AG10803 (cell line): ENCODE measurements at places on chromosomes 2 and 18.

GRCh38 chr2:103002954-103003353, 241.1 kb downstream of the TMEM182 start:
- DNase-seq = no peak

GRCh38 chr18:61829108-61829507, 63.7 kb downstream of the RNF152 start:
- no peak for DNase-seq

GRCh38 chr2:229642371-229642770, 72.0 kb downstream of the DNER start:
- no peak for DNase-seq

DNA sequence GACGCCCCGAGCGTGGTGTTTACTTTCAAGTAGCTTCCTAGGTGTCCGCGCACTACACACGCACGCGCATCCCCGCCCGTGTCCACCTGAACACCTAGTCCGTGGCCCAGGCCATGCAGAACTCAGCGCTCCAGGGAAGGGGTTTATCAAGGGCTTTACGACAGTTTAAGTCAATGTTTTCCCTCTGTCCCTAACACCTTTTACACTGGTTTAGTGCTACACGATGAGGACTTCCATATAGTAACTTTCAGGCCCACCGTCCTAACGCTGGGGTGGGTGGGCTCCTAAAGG, 1.4 kb upstream of the BCL2 start:
- DNase-seq = no peak

GRCh38 chr2:24721470-24721869, 71.7 kb downstream of the PTRHD1 start:
- DNase-seq = peak; percentile 86

DNA sequence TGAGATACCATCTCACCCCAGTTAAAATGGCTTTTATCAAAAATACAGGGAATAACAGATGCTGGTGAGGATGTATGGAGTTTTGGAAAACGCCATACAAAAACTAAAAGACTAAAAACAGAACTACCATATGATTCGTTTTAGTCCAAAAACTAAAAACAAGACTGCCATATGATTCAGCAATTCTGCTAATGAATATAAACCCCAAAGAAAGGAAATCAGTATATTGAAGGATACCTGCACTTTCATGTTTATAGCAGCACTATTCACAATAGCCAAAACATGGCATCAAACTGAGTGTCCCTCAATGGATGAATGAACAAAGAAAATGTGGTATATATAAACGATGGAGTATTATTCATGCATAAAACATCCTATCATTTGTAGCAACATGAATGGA, 224.4 kb upstream of the MC4R start:
- no peak for DNase-seq

GRCh38 chr2:226607379-226607778, 192.2 kb downstream of the IRS1 start:
- DNase-seq = peak; percentile 53

GRCh38 chr18:32389858-32390257, 80.8 kb downstream of the GAREM1 start:
- no peak for DNase-seq

- no peak for DNase-seq
Observed at GRCh38 chr2:5685225-5685624, 7.0 kb upstream of the SOX11 start.

- DNase-seq = no peak
Observed at GRCh38 chr2:172865422-172865821, 129.8 kb downstream of the RAPGEF4 start.

GRCh38 chr2:33373986-33374385, 102.5 kb upstream of the RASGRP3 start:
- peak; percentile 96 for DNase-seq

DNA sequence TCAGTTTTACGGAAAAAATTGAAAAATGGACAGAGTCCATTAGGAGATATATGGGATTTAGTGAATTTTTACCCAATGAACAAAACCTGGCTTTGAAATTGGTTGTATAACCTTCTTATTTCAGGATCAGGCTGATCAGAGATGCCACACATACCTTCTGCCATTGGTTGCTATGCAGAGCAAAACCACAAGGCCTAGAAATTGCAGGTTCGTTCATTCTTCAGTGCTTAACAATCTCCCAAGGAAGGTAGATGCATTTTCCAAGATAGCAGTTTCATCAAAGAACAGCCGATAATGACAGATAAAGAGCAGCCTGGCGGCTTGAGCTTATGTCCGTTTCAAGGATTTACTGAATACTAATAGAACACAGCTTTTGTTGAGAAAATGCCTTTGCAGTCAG, 868.8 kb downstream of the EPHA4 start:
- peak; percentile 14 for DNase-seq

DNA sequence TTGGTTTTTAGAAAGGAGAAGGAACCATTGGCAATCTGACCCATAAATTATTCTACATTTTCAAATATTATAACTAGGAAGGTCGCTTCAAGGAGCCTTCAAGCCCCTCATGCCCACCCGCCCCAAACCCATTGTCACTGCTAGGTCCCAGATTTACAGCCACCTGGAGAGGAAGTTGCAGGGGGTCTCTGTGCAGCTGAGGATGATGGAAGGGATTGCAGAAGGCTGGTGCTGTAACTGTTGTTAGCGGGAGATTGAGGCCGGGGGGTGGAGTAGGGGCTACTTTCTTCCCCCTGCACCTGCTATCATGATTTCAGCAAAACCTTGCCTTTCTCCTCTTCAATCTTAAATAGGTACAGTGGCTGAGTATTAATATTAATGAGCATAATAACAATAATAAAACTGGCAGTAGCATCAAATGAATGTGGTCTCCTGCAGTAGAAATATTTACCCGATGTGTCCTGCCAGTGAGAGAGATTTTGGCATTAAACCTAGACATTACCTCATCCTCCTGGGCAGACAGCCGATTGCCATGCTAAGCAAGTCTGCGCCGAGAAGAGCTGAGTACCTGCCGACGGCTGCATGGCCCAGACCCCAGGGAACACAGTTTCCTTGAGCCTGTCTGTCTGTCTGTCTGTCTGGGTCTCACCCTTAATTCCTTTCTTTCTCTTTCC, 225.4 kb downstream of the FAM210A start:
- DNase-seq = peak; percentile 89

DNA sequence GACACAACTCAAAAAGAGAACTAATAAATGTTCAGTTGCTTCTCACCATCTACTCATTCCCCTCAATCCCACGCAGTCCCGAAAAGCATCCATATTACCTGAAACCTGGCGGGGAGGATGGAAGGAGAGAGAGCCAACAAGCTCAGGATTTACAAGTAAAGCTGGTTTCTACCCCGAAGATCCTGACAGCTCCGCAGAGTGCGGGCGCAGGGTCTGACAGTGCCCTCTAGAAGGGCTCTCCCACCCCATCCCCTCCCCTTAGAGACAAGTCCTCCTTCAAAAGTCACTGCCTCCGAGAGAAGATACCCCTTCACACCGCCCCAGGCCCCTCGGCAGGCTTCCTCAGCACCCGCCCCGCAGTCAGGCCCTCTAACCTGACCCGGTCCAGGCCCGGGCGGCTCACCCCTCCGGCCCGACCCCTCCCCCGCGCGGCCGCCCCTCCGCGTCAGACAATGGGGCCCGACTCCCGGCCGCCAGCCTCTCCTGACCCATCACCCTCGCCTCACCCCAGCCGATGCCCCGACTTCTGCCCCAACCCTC, 550 bp downstream of the RAB1A start:
- DNase-seq = peak; percentile 16

DNA sequence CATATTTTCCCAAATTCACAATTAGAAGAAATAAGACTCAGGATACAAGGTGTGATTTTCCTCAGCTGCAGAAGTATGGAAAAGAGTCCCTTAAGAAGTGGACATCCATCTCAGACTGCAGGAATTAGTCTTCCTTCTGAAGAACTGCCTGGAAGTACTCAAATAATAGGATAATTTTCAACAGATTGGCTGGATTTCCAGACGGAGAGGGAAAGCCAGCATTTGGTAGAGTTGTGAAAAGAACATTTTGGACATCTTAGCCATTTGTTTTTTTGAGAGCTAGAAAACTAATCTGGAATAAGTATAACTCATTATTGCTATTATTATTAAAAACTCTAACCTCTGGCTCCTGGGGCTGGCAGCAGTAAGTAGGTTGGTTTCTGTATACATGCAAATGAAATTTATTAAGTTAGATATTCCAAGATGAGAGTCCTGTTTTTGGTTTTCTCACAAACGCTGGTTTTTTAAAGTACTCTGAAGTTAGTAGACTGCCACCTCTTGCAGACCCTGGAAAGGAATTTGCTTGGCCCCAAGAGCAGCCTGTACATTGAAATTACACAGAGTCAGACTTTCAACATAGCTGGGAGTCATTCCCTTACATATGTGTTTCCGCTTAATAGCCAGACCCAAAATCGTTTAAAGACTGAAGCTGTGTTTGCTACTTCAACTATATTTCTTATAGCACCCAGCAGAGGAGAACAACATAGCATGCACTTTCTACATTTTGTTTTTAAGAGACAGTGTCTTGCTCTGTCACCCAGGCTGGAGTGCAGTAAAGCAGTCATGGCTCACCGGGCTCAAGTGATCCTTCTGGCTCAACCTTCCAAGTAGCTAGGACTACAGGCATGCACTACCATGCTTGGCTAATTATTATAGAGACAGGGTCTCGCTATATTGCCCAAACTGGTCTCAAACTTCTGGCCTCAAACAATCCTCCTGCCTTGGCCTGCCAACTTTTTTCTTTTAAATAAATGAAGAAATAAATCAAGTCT, 142.4 kb downstream of the THADA start:
- no peak for DNase-seq

DNA sequence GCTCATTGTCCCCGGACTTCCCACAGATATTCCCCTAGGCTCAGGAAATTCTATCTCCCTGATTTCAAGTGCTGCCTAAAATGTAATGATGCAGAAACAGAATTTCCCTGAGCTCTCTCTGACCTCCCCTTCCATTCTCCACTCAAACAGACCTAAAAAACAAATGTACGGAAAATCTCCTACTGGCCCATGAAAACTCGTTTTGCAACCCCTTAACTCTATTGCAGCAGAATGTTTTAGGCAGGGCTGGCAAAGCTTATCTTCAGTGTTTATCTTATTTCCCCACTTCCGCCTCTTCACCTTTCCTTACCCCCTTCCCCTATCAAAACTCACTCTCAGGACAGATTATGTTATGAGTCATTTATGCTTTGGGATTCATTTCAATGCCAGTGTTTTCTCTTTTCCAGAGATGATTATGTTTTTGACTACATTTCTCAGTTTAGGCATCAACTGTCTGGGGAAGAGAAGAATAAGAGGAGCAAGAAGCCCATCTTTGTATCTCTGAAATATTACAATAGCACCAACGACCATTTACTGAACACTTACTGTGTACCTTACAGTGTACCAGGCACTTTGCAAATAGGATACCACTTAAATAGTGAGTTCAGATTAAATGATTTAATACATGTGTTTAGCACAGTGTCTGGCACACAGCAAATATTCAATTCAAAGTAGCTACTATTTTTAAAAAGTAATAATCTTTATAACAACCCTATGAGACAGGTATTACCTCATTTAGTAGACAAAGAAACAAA, 53.9 kb upstream of the STPG4 start:
- DNase-seq = no peak

GRCh38 chr2:154244932-154245331, 373.2 kb downstream of the GALNT13 start:
- DNase-seq = no peak

DNA sequence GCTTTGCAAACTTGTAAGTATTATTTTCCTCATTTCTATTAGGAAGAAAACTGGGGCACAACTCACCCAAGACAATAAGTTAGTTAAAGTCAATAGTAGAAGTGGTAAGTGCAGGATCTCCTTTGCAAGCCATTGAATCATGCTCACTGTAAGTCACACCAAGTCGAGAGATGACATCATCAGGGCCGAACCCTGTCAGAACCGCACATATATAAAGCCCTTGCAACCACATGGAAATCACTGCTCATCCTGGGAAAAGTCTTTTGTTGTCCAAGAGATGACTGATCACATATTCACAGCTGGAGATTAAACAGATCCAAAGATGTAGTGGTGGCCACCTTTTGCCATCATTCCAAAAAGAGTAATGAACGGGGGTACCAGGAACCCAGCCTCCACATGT, 484.8 kb upstream of the ID2 start:
- peak; percentile 58 for DNase-seq

DNA sequence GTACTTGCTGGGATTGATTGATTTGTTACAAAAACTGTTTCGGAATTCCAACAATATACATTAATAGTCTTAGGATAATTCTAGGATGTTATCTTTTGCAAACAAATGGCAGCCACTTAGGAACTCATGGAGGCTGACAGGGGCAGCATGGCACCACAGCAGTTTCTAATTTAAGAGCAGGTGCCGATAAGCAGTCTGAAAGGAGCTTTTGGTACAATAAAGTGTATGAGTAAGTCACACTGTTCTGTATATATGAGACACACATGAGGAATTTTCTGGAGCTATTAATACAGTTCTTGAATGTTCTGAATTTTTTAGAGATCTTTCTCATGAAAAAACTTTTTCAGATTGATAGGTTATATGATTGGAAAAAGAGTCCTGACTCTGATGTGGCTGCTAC, 52.2 kb downstream of the EIF5B start:
- DNase-seq = peak; percentile 71

GRCh38 chr2:220628252-220628651, 943.9 kb downstream of the EPHA4 start:
- DNase-seq = peak; percentile 2

- DNase-seq = peak; percentile 25
Observed at GRCh38 chr2:223227338-223227737, 175.3 kb downstream of the KCNE4 start.

- no peak for DNase-seq
Observed at GRCh38 chr18:49886891-49887764, 73.8 kb upstream of the ACAA2 start.

- DNase-seq = peak; percentile 57
Observed at GRCh38 chr18:23844991-23845680, 155.9 kb downstream of the LAMA3 start.

- no peak for DNase-seq
Observed at GRCh38 chr18:1019191-1019590, 114.5 kb downstream of the ADCYAP1 start.

- DNase-seq = no peak
Observed at GRCh38 chr2:28582595-28582994, 86.7 kb downstream of the PLB1 start.

- DNase-seq = peak; percentile 36
Observed at GRCh38 chr2:223797811-223798721, 39.3 kb downstream of the AP1S3 start.

- DNase-seq = no peak
Observed at GRCh38 chr2:45069684-45070083, 60.4 kb upstream of the SIX2 start.
